ENCODE measurements at places on chromosomes 2 and 18.

- DNase-seq, result no peak
Observed at GRCh38 chr18:7748251-7749007, 181.3 kb downstream of the PTPRM start.

DNA sequence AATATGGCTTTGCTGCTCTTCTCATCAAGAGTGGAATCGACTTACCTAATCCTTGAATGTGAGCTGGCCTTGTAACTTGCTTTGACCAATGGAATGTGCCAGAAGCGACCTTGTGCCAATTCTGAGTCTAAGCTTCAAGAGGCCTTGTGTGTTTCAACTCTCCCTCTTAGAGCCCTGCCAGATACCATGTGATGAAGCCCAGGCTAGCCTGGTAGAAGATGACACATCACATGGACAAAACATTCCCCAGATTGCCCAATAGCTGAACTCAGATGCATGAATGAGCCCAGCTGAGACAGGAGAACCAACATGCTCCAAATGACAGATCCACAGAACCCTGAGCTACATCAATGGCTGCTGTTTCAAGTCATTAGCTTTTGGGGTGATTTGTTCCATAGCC lies 4.2 kb upstream of the KLHL14 start:
- DNase-seq, result no peak

GRCh38 chr2:200092235-200092634 lies 136.9 kb downstream of the MAIP1 start:
- DNase-seq, result no peak

DNA sequence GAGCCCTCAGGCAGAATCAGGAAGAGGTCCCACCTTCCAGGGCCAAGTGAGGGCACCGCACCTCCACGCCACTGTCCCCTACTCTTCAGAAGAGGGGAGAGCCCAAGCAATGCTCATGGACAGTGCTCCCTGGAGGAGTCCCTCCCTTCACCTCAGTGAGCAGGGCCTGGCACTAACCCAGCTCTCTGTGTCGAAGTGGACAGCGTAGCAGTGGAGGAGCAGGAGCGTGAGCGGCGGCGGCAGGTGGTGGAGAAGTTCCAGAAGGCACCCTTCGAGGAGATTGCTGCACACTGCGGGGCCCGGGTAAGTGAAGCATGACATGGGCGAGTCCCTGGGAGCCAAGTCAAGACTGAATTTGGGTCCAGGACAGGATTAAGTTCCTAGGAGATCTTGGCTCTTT lies 16.7 kb downstream of the POMC start:
- no peak for DNase-seq

Data from urinary bladder (tissue), 4 donors.